ENCODE measurements at places on chromosomes 16 and 17. TPM values are rescaled to one million over a fixed set of nuclear protein-coding genes. Genes with fewer than 3 reads are reported as not detected.

TCAP gene
- under 0.01 TPM for total RNA-seq

CALB2 gene
- total RNA-seq: not detected

DNA sequence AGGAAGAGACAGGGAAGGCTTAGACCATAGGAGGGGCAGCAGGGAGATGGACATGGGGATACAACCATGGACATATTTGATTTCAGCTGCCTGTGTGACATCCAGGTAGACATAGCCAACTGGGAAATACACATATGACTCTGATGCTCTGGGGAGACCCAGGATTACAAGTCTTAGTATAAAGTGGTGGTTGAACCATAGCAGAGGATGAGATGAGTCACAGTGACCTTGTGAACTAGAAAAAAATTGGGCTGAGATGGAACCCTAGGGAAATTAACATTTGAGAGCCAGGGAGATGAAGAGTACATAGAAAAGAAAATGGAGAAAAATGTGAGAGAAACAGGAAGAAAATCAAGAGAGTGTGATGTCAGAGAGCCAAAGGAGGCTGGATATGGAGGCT is 10.2 kb downstream of the MARCHF10 start:
- H3K4me3 ChIP-seq: no peak overlapping the region
- no peak overlapping the region for H3K27ac ChIP-seq
- no peaks in the 10 kb centered on the region for H3K36me3 ChIP-seq
- H3K4me1 ChIP-seq: peaks cover 5% of the 10 kb centered on the region

DNA sequence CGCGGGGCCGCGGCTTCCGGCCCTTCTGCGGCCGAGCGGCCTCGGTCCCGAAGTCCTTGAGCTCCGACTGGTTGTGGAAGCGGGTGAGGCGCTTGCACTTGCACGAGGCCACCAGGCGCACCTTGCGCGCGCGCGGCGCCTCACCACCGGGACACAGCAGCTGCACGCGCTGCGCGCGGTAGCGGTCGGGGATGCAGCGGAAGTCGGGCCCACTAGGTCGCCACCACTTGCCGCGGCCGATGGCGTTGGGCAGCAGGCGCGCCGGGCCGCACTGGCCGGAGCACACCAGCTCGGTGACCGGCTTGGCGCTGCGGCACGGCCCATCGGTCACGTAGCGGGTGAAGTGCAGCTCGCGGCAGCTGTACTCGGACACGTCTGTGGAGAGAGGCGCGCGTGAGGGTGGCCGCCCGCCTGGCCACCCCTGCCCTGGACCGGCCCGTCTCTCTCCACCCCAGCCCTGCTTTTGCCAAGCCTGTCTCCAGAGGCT is 3.2 kb downstream of the SOST start:
- H3K27me3 ChIP-seq: peaks cover 60% of the 10 kb centered on the region
- H3K27ac ChIP-seq: no peak overlapping the region
- no peaks in the 10 kb centered on the region for H3K36me3 ChIP-seq
- no peaks in the 10 kb centered on the region for H3K4me1 ChIP-seq
- DNase-seq: peak; percentile 45
- no peak overlapping the region for H3K4me3 ChIP-seq

- H3K4me3 ChIP-seq: no peak overlapping the region
- no peak for DNase-seq
- H3K36me3 ChIP-seq: no peaks in the 10 kb centered on the region
- H3K27me3 ChIP-seq: peaks cover 3% of the 10 kb centered on the region
- H3K4me1 ChIP-seq: no peaks in the 10 kb centered on the region
- no peak overlapping the region for H3K27ac ChIP-seq
Measured at GRCh38 chr16:81275064-81275532, 36.6 kb downstream of the BCO1 start.

TBC1D3K gene
- not detected for total RNA-seq

GRCh38 chr17:31535581-31535981 is 144.1 kb downstream of the RAB11FIP4 start:
- H3K27ac ChIP-seq: no peak overlapping the region
- no peaks in the 10 kb centered on the region for H3K27me3 ChIP-seq
- peaks cover 13% of the 10 kb centered on the region for H3K4me1 ChIP-seq
- no peak for DNase-seq

DNA sequence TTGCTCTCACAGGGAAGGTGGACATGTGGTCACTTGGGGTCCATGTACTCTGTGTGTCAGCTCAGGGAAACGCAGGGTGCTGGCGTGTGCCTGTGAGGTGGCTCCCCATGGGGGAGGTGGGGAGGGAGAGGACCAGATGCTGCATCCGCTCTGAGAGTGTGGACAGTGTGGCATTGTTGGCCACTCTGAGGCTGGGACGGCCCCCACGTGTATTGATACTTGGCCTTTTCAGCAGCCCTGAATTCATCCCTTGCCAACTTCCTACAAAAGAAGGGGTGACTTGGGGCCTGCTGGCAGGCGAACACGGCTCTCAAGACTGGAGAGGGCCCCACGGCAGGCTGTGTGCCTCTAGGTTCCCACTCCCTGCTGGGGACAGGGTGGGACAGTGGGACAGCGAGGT is 120.1 kb downstream of the RAB11FIP4 start:
- no peak for DNase-seq
- peaks cover 17% of the 10 kb centered on the region for H3K27me3 ChIP-seq
- no peaks in the 10 kb centered on the region for H3K36me3 ChIP-seq
- H3K4me1 ChIP-seq: peaks cover 4% of the 10 kb centered on the region
- H3K4me3 ChIP-seq: no peak overlapping the region

GRCh38 chr16:54282202-54282927 is 4.2 kb downstream of the IRX3 start:
- no peak for DNase-seq
- H3K4me1 ChIP-seq: peaks cover 2% of the 10 kb centered on the region
- H3K27ac ChIP-seq: no peak overlapping the region
- H3K36me3 ChIP-seq: no peaks in the 10 kb centered on the region
- H3K27me3 ChIP-seq: peaks cover 83% of the 10 kb centered on the region

GNGT2 gene
- 0.56 TPM for total RNA-seq

- no peaks in the 10 kb centered on the region for H3K27me3 ChIP-seq
- no peaks in the 10 kb centered on the region for H3K4me1 ChIP-seq
- no peak overlapping the region for H3K27ac ChIP-seq
Measured at GRCh38 chr16:50756473-50756872, 14.6 kb downstream of the CYLD start.

DNA sequence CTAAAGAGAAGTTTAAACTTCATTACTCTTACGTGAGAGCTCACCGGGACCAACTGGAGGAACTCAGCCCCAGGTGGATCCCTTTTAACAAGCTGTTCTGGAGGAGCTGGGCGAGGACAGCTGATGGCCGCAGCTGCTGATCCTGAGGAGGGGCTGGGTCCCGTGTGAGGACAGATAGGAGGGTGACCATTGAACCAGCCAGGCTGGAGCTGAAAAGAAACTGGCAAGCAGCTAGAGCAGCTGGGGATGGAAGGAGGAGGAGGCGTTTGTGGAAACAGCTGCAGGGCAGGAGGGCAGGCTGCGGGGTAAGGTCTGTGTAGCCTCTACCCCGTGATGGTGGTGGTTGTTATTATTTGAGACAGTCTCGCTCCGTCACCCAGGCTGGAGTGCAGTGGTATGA is 119.5 kb downstream of the AATF start:
- no peak overlapping the region for H3K4me3 ChIP-seq
- peak; percentile 52 for DNase-seq
- peaks cover 3% of the 10 kb centered on the region for H3K4me1 ChIP-seq
- peaks cover 34% of the 10 kb centered on the region for H3K27me3 ChIP-seq
- no peaks in the 10 kb centered on the region for H3K36me3 ChIP-seq

MYO1D gene
- total RNA-seq: 0.56 TPM

GRCh38 chr17:44213403-44214229 is 5.9 kb downstream of the UBTF start:
- peaks cover 61% of the 10 kb centered on the region for H3K36me3 ChIP-seq
- H3K27ac ChIP-seq: no peak overlapping the region
- peaks cover 11% of the 10 kb centered on the region for H3K4me1 ChIP-seq
- DNase-seq: no peak
- H3K4me3 ChIP-seq: no peak overlapping the region

DNA sequence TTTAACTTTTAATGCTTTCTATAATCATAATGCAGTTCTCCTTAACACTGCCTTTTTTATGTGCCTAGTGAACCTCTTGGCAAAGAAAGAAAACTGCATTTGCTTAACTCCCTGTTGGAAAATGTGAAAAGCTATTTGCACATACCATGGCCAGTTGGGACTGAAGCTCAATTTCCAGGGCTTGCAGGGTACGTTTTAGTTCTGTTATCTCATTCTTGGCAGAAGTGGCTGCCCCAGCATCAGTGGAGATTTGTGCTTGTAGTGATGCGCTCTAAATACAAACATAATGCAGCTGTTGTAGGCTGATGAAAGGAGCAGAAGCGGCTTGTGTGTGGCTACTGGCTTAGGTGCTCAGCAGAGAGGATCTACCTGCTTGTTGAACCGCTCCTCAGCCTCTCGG is 3.7 kb downstream of the KRT24 start:
- no peak overlapping the region for H3K27ac ChIP-seq
- no peaks in the 10 kb centered on the region for H3K36me3 ChIP-seq
- no peak overlapping the region for H3K4me3 ChIP-seq
- H3K27me3 ChIP-seq: peaks cover 61% of the 10 kb centered on the region
- H3K4me1 ChIP-seq: no peaks in the 10 kb centered on the region
- DNase-seq: no peak

DNAAF1 gene
- total RNA-seq: not detected

DNA sequence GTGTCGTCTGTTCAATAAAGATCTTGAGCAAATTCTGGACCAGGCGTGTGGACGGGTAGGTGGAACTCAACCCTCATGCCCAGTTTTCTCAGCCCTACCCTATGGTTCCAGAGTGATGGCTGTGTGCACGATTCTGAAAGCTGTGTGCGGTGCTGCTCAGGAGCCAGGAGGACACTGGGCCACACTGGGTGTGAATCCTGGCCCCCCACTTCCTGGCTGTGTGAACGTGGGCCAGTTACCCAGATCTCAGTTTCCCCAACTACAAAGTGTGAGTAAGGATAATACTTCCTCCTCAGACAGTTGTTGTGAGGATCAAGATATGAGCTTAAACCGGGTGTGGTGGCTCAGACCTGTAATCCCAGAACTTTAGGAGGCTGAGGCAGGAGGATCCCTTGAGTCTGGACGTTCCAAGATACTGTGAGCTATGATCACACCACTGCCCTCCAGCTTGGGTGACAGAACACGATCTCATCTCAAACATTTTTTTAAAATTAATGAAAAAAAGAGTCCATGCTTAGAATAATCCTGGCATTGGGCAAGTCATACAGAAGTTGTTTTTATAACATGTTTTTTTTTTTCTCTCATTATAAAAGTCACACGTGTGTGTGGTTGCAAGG is 14.7 kb upstream of the MPRIP start:
- H3K36me3 ChIP-seq: no peaks in the 10 kb centered on the region
- peaks cover 10% of the 10 kb centered on the region for H3K4me1 ChIP-seq
- no peak for DNase-seq
- H3K4me3 ChIP-seq: no peak overlapping the region

Measured in IMR-90 (cell line).